T1000 (cell line): ENCODE measurements at places on chromosomes 7 and 10.

GRCh38 chr10:101336382-101336781 is 17.6 kb upstream of the BTRC start:
- no peak for DNase-seq

DNA sequence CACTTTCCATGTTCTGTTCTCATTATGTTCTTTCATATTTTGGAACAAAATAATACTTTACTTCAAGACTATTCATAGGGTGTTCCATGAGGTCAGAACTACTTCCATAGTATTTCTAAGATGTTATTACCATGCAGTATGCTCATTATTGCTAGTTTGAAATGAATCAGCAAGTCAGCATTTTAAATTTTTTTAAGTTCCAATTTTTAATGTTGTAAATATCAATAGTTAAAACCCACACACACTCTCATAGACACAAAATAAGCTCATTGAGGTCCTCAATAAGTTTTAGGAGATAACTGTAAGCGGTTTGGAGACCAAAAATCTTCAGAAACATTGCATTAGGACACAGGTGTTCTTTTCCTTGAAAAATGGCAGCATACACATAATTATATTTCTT is 550.7 kb downstream of the AUTS2 start:
- DNase-seq = no peak

DNA sequence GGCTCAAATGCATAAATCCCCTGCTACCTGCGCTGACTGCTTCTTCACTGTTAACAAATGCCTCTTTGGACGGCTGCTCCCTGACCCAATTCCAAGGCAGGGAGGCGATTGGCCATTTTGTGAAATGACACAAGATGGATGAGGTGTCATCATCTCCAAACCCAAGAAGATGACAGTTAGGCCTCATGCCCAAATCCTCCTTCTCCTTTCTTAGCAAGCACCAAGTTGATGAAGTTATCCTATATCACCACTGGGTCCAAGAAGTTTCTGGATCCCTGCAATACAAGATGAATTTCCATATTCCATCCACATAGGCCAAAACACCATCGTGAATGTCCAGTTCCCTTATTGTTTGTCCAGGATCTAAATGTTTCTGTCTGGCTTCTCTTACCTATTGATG is 98.5 kb upstream of the RAB11FIP2 start:
- DNase-seq = no peak

GRCh38 chr10:3683560-3683959 is 101.4 kb downstream of the KLF6 start:
- DNase-seq = no peak

- no peak for DNase-seq
These were observed 765 bp downstream of the SLC25A40 start for GRCh38 chr7:87875151-87876039.

DNA sequence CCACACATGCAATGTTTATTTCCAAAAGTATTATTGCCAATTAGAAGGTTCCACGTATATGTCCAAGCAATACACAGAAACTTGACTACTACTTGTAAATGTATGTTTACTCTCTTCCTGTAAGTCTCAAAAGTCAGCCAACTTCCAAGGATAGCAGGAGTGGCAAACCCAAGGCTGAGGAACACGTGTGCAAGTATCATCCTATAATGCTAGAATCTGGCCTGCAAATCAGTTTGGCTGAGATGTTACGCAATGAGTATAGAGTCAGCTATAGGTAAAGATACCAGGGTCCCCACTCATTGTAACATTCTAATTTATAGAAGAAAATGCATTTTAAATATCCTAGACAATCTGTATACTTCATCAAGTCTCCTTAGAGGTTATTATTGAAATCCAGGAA is 34.7 kb downstream of the CYTH3 start:
- DNase-seq = no peak

DNA sequence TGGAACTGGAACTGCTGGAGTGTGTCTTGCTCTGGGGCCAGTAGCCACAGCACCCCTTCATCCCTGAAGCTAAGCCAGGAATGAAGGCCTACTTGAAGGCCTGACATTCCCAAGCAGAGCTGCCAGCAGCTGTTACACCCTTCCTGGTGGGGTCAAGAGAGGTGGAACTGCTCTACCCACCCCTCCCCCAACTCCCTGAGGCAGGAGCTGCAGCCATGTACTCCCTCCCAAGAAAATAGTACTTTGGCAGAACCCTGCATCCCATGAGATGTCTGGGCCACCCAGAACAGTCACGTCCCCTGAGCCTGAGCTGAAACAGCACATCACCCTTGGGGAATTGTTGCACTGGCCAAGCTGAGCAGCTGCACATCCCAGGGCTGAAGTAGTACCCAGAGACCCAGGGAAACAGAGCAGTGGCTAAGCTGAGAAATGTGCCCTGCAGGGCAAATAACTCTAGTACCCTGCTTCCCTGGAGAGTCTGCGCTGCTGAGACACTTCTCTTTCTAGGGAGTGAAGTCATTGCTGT is 63.4 kb upstream of the PLA2G12B start:
- no peak for DNase-seq

- no peak for DNase-seq
These were observed 7.9 kb upstream of the RAPGEF5 start for GRCh38 chr7:22364900-22365299.

DNA sequence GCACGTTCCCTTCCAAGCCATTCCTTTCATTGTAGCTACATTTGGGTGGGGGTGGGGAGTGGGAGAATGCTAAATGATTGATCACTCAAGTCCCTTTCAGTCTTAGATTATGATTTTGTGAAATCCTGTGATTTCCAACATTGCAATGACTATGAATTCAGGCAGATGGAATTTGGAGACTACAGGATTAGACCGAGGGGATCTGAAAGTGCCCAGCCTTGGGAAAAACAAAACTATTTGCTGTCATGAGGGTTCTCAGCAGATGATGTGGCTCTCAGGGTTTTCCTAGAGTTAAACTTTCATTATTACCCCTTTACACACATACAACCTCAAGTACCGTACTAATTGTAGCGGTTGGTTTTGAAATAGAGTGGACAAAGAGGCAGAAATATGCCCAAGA is 4.7 kb downstream of the MACROH2A2 start:
- no peak for DNase-seq

- no peak for DNase-seq
These were observed 13.5 kb upstream of the RPEL1 start for GRCh38 chr10:103232131-103232673.

DNA sequence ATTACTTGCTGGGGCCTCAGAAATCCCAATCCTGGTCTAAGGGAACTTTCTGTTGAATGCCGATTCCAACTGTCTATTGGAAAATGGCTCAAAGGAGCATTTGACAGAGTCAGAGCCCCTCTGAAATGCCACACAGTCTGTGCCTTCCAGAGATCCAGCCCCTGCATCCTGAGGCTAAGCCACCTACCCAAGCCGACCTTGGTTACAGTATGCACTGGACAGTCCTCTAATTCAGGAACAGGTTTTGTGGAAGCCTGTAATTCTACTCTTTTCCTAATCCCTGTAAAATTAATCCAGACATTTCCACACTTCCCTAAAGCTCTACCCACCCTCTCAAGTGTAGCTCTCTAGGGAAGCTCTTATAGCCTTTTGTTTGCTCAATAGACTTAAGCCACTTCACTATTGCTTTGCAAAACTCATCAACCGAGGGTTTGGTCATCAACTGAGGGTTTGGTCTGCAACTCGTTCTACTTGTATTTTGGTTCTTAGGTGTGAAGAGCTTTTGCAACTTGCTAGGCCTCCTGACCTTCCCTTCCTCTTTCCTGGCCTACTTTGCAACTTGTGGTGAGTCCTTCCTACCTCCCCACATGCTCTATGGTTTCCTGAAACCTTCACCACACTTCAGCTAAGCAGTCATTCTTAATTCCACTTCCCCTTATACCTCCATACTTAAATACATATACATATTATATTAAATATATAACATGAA is 364.8 kb downstream of the SFMBT2 start:
- DNase-seq = no peak

DNA sequence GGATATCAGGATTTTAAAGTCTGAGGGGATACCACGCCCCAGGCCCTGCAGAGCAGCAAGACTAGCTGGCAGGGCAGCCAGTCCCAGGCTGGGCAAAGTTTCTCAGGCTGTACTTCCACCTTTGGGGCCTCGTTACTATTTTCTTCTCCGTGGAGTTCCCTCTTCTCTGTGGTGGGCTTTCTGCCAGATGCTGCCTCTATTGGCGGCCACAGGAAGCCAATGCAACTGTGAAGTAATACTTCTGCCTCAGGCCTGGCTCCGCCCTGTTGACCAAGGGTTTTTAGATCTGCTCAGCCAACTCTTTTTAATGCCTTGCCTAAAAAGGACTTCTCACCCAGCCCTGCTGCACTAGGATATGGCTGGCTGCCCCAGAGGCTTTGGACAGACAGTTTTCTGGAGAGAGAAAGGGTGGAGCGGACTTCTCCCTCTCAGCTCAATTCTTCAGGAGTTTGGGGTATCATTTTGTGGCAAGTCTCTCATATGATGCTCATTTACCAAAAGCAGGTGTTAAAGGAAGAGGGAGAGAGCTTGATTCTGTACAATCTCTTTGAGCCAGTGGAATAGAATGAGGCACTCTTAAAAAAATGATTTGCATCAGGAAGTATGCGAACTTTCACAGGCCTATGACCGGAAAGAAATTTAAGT is 67.4 kb downstream of the HHEX start:
- DNase-seq = peak; percentile 50

DNA sequence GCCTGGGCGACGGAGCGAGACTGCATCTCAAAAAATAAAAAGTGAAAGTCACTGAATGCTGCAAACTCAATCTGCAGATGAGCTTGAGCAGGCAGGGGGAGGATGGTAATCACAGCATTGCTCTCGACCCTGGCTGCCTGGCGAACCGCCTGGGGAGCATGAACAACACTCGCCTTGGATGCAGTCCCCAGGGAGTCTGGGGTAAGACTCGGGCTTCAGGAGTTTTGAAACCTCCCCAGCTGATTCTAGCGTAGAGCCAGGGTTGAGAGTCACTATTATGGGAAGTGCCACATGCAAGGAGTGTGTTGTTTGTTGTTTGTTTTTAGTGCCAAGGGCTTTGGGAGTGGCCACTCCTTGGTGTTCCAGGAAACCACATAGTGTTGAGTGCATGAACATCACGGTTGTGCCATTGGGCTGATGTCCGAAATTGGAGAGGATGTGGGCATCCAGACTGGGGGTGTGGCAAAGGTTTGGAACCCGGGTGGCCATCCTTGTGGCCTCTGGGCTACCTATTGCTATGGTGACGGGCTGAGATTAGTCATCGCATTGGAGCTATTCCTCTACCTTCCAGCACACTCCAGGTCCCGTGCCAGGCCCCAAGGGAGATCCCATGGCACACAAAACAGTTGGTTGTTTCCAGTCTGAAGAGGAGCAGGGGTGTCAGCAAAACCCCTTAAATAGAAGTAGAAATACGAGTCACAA is 92.6 kb downstream of the RGS10 start:
- DNase-seq = peak; percentile 98

- no peak for DNase-seq
These were observed 4.7 kb upstream of the HGF start for GRCh38 chr7:81774551-81774950.

DNA sequence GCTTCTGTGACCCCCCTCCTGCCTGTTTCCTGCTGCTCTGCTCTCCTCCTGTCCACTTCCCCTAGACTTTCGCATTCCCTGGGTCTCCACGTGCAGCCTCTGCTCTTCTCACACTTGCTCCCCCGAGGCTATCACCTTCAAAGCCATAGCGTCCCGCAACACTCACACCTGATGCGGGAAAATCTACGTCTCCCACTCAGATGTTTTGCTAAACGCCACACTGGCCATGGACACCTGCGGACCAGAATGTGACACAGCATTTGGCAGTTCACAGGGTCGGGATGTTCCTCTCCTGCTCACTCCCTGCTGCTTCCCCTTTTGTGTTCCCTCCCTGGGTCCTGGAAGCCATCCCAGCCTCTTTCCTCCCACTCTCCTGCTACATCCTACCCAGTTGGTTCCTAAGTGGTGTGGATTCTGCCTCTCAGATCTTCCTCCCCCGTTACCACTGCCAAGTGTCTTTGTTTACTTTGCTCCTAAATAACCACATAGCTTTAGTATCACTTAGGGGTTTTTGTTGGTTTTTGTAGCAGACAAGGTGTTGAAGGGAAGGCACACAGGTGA is 33.7 kb upstream of the RBM33 start:
- no peak for DNase-seq

DNA sequence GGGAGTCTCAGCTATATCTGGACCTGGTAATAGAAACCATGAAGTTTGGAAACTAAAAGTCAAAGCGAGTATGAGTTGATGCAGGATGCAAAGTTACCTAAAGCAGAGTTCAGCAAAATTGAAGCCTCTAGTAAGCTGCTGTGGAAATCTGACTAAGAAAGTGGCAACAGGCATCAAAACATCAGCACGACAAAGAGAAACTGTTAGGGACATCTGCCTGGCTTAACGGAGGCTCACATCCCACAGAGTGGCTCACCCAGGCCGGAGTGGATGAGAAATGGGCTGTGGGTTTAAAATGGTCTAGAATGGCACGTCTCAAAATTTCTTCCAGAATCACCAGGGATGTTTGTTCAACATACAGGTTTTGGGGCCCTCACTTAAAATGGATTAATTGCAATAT is 164.1 kb upstream of the NPY start:
- DNase-seq = no peak

DNA sequence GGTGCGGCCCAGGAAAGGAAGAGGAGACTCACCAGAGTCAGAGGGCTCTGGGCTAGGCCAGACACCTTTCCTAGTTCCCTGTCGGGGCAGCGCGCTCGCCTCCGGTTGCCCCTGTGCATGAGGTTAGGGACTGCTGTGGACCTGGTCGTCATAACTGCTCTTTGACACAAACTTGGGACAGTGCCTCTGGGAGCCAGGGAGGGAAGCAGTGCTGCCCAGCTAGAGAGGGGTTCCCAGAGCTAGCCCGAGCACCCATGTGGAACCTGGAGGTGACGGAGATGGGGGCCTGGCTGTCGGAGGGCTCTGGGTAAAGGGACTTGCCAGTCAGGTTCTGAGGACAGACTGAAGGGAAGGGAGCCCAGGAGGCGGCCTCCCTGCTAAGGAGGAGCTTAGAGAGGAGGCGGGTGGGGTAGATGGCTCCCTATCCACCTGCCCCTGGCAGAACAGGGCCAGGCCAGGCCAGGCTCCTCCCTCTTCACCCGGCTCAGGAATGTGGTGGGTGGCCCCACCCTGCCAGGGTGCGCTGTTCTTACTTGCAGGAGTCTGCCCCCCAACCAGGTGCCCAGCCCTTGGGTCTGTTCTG is 29.7 kb downstream of the AGAP3 start:
- no peak for DNase-seq

DNA sequence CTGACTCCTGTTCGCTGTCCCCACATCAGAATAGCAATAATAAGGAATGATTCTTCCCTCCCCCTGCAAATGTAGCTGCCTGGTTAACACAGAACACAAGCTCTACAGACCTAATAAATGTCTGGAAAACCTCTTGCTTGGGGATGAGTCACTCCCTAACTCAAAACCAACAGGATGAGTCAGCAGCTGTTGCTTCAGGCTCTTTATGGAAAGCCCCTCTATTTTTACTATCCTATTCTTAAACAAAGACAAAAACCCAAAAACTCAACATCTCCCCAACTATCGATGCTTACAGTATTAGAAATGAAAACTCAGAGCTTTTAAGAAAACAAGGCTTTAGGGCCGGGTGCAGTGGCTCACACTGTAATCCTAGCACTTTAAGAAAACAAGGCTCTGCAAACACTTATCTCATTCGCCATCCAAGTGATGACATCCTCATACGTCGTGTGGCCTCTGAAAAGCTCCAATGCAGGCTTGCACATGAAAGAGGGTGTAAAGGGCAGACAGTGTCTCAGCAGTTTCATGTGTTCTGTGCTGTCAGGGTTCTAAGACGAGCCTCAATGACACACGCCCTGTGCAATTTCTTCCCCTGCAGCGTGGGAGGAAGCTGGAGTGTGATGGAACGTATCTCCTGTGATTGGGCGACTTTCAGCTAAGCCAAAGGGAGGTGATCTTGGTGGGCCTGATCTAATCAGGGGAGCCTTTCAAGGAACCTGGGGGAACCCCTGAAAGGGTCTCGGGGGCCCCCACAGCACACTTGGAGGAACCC is 70.1 kb downstream of the AMZ1 start:
- peak; percentile 87 for DNase-seq
